Trophoblast cell (in vitro differentiated cells and primary cell): ENCODE measurements at places on chromosomes 3 and 15.
A peak's percentile ranks its signal among the peaks of the same experiment; 100 is the strongest.

DNA sequence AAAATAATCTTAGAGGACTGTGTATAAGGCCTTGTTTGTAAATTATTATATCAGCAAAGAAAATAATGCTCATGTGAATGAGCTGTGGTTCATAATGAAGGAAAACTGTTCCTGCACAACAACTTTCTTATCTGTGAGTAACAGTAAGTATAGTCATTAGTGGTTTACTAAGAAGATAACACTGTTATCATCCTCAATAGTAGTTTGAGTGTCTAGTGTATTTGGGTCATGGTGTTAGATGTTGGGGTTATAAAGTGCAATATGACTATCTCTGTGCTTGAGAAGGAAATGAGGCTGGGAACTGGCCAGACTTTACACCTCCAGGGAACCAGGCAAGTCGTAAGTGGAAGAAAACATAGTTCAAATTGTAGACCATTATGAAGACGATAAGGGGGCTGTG, 15.6 kb downstream of the VPS8 start:
- H3K4me1 ChIP-seq: no peaks in the 10 kb centered on the region
- no peaks in the 10 kb centered on the region for H3K27me3 ChIP-seq
- no peak overlapping the region for H3K27ac ChIP-seq
- no peak overlapping the region for H3K4me3 ChIP-seq
- no peaks in the 10 kb centered on the region for H3K36me3 ChIP-seq
- DNase-seq: no peak

DNA sequence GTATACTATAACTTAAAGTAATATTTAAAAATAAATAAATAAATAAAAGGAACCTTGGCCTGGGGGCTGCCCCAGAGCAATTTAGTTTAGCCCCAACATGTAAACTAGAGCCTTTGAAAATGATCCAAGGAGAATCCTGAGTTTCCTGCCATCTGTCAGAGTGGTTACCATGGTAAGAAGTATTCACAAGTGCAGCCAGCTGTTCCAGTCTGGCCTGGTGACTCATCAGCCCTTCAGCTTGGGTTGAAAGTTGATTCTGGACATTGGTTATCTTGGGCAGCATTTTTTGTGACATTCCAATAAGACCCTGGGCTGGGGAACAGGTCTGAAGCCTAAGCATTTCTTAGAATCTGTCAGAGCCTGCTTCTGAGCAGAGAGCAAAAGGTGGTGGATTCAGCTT, 72.7 kb upstream of the LRTM1 start:
- H3K27me3 ChIP-seq: no peaks in the 10 kb centered on the region
- peak; percentile 97 for DNase-seq
- peak overlapping the region; percentile 93 for H3K27ac ChIP-seq
- H3K4me3 ChIP-seq: no peak overlapping the region
- peaks cover 23% of the 10 kb centered on the region for H3K4me1 ChIP-seq

- peaks cover 72% of the 10 kb centered on the region for H3K36me3 ChIP-seq
- DNase-seq: peak; percentile 46
- H3K27ac ChIP-seq: no peak overlapping the region
These were observed 12.8 kb downstream of the MAN2A2 start for GRCh38 chr15:90915808-90916440.

- no peak overlapping the region for H3K4me3 ChIP-seq
- no peaks in the 10 kb centered on the region for H3K36me3 ChIP-seq
- H3K27ac ChIP-seq: no peak overlapping the region
- no peaks in the 10 kb centered on the region for H3K4me1 ChIP-seq
These were observed 99.7 kb downstream of the DAPK2 start for GRCh38 chr15:63946524-63947065.

DNA sequence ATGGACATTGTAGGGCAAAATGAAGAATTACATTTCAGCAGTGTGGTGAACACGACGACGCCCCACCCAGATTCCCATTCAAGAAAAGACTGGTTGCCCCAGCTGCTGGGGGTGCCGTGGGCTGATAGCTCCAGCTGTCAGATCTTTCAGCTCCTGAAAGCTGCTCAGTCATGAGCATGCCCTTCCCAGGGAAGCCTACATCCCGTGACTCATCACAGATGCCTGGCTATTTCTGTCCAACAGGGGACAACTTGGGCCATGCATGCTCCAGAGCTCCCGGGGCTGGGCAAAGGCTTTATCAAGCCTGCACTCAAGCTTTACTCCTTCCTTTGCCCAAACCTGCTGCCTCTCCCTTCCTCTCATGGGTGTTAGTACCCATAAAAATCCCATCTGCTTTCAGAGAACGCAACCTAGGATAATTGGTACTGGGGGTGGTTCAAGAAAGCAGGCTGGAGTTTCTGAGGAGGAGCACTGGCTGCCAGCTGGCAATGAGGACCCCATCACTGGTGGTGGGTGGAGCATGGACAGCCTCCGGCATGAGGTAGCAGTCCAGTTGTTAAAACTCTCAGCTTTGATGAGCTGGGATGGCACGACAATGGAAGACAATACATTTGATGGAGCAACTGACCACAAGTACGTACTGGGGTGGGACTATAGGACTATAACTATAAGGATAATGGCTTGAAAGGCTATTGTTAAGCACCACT, 16.4 kb upstream of the ST8SIA2 start:
- H3K4me3 ChIP-seq: no peak overlapping the region
- no peak for DNase-seq
- H3K27ac ChIP-seq: no peak overlapping the region
- no peaks in the 10 kb centered on the region for H3K36me3 ChIP-seq
- H3K27me3 ChIP-seq: no peaks in the 10 kb centered on the region

GRCh38 chr3:106004826-106005225, 136.0 kb upstream of the CBLB start:
- DNase-seq: no peak
- H3K27me3 ChIP-seq: no peaks in the 10 kb centered on the region
- no peak overlapping the region for H3K4me3 ChIP-seq

DNA sequence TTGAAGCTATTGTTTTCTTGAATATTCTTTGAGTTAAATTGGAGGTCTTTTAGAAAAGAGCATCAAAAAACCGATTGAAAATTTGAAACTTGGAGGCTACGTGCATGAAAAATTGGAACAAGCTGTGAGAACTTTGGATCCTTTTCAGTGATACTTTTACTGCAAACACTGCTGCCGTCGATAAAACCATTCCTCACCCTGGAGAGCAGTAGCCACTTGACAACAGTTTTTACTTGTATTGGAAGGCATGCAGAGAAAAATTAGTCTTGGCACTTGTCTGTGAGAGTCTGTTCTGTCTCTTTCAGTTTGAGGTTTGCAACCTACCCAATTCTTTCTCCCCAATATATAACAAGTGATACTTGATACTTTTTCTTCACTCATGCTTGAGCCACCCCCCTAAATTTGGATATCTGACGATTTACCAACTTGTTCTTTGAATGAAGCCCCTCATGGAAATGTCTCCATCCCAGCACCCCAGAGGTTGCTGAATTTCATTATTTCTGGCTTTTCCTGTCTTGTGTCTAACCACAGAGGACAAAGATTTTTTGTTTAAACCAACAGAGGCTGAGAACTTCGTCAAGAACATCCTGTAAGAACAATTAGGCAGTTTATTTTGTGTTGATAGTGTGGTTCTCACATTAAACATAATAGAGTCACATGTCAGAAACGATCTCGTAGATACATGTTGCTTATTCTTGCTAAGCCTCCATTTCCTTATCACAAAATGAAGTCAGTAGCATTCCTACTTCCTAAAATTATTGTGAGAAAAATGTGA, 307.3 kb upstream of the PLSCR5 start:
- H3K4me1 ChIP-seq: no peaks in the 10 kb centered on the region
- no peak for DNase-seq
- no peaks in the 10 kb centered on the region for H3K27me3 ChIP-seq
- no peak overlapping the region for H3K4me3 ChIP-seq

GRCh38 chr3:122030381-122031122, 8.5 kb upstream of the ILDR1 start:
- no peak overlapping the region for H3K27ac ChIP-seq
- H3K4me3 ChIP-seq: no peak overlapping the region
- DNase-seq: no peak
- no peaks in the 10 kb centered on the region for H3K27me3 ChIP-seq
- H3K36me3 ChIP-seq: no peaks in the 10 kb centered on the region

DNA sequence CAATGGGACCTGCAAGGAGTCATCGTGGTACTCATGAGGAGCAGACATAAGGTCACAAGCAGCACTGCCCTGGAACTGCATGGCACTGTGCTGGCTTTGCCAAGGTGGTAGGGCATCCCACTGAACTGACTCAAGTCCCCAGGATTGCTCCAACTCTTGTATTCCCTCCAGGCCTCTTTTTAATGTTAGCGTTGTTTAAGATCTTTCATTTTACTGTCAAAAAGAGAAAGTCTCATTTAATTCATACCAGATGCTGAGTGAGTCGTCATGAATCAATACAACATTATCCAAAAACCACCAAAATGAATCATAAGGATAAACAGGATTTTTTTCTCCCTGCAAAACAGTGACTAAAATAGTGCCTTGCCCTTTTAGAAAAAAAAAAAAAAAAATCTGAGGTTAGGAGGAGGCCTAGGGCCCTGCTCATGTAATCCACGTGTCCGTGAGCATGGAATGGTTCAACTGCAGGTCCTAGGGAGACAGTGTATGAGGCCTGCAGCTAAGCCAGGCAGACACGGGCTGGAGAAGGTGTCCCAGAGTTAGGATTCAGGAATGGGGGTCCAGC, 36.7 kb upstream of the BLM start:
- no peak overlapping the region for H3K4me3 ChIP-seq
- no peaks in the 10 kb centered on the region for H3K27me3 ChIP-seq
- H3K27ac ChIP-seq: no peak overlapping the region
- no peaks in the 10 kb centered on the region for H3K36me3 ChIP-seq

DNA sequence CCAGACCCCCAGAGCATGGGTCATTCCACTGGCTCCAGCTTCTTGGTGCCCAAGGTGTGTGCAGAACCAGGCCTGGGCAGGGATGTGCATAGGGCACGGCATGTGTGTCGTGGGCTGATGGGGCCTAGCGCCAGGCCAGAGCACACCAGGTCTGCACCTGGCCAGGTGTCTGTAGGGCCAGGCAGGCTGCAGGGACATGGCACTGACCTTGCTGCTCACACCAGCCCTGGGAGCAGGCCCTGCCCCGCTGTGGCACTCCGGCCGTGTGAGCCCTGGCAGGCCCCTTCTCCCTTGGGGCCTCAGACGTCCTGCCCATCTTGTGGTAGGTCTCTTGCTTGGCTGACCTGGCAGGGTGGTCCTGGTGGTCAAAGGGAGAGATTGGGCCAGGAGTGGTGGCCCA, 84.3 kb upstream of the RPL32 start:
- H3K27ac ChIP-seq: no peak overlapping the region
- H3K4me3 ChIP-seq: no peak overlapping the region
- no peaks in the 10 kb centered on the region for H3K4me1 ChIP-seq
- no peaks in the 10 kb centered on the region for H3K27me3 ChIP-seq
- DNase-seq: no peak

- no peak for DNase-seq
- no peak overlapping the region for H3K27ac ChIP-seq
- H3K4me1 ChIP-seq: peaks cover 4% of the 10 kb centered on the region
- H3K27me3 ChIP-seq: no peaks in the 10 kb centered on the region
- H3K36me3 ChIP-seq: no peaks in the 10 kb centered on the region
- no peak overlapping the region for H3K4me3 ChIP-seq
These were observed 66.6 kb upstream of the IGF1R start for GRCh38 chr15:98581715-98582114.

- no peaks in the 10 kb centered on the region for H3K27me3 ChIP-seq
- H3K4me3 ChIP-seq: no peak overlapping the region
- H3K27ac ChIP-seq: no peak overlapping the region
- H3K4me1 ChIP-seq: no peaks in the 10 kb centered on the region
- no peak for DNase-seq
- H3K36me3 ChIP-seq: no peaks in the 10 kb centered on the region
These were observed 41.3 kb downstream of the NEK11 start for GRCh38 chr3:131067983-131068382.

- no peaks in the 10 kb centered on the region for H3K27me3 ChIP-seq
- H3K36me3 ChIP-seq: no peaks in the 10 kb centered on the region
- no peak for DNase-seq
- no peak overlapping the region for H3K4me3 ChIP-seq
- H3K27ac ChIP-seq: no peak overlapping the region
These were observed 66.8 kb upstream of the PCSK6 start for GRCh38 chr15:101556273-101556672.

DNA sequence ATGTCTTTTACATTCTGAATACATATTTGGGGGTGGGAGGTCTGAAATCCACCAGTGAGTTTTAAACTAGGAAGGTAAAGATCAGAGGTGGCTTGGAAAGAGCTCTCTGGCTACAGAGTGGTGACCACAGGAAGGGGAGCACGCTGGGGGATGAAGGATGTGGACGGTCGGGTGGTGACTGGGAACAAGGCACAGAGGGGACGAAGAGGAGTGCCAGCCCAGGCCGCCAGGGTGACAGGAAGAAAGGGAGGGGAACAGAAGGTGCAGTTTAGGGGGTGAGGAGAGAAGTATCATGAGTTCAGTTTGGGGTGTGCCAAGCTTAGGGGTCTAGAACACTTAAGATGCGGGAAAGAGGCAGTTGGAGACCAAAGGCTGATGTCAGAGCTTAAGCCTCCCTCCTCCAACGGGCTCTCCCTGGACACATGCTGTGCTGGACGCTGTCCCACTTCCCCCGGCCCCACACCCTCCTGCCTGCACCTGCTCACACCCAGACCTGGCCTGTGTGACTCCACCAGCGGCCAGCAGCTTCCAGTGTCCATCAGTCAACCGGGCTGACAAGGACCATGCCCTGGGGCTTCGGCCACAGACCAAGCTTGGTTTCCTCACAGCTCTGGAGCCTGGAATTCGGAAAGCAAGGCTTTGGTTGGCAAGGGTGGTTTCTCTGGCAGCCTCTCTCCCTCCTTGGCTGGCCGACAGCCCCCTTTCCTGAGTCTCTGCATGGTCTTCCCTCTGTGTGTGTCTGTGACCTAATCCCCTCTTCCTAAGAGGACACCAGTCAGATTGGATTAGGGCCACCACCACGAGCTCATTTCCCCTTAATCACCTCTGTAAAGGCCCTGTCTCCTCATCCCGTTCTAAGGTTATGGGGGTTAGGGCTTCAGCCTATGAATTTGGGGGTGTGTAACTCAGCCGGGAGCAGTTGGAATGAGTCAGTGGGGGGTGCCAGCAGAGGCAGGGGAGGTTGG, 120.4 kb upstream of the IQSEC1 start:
- H3K36me3 ChIP-seq: no peaks in the 10 kb centered on the region
- H3K27ac ChIP-seq: no peak overlapping the region
- peaks cover 20% of the 10 kb centered on the region for H3K4me1 ChIP-seq

DNA sequence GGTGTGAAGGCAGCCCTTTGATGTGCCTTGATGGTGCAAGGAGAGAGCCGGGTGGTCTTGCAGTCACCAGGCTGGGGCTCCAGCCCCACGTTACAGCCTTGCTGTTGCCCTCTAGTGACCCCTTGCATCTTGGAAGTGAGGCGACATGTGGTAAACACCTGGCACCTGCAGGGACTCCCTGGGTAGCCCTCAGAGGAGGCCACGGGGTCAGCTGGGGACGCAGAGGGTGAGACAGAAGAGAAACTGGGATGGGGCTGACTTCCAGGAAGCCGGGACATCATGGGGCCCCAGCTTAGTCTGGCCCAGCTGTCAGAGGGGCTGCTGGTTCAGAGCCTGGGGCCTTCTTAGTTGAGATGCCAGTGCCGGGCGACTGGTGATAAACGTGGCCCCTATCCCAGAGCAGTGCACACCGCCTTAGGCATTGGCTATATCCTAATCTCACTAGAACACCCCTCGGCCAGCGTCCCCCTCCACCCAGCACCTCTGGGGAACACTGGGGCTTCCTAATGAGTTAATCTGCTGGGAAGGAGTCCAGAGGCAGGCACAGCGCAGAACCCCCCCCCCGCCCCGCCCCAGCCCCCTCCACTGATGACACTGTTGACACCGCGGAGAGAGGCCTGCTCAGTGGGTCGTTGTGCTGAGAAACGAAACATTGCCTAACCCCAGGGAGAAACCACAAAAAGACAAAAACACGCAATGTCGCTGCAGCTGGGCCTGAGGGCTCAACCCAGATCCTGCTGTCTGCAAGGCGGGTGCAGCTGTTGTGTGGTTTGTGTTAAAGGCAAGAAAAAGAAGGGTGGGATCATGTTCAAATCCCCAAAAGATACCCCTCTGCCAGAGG, 60.5 kb upstream of the KLF13 start:
- H3K4me1 ChIP-seq: no peaks in the 10 kb centered on the region
- H3K27me3 ChIP-seq: no peaks in the 10 kb centered on the region
- peak; percentile 36 for DNase-seq
- no peaks in the 10 kb centered on the region for H3K36me3 ChIP-seq
